ENCODE measurements at places on chromosomes 1 and 21.

DNA sequence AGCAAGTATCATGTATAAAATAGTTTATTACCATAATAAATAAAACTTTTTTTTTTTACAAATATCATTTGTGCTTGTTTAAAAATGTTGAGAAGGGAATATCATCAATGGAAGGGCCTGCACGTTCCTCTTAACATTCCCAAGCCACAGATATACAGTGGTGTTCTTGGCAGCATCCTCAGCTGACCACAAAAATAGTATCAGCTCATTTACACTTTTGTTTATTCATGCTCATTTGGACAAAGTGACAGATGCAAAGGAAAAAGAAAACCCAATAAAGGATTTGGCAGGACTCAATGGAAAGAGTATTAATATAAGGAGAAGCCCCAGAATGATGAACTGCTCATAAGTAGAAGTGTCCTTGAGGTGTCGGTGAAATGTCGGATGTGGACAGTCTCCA is 349.6 kb downstream of the HHAT start:
- DNase-seq = no peak

GRCh38 chr1:37692834-37693175 is 489 bp downstream of the CDCA8 start:
- no peak for DNase-seq

DNA sequence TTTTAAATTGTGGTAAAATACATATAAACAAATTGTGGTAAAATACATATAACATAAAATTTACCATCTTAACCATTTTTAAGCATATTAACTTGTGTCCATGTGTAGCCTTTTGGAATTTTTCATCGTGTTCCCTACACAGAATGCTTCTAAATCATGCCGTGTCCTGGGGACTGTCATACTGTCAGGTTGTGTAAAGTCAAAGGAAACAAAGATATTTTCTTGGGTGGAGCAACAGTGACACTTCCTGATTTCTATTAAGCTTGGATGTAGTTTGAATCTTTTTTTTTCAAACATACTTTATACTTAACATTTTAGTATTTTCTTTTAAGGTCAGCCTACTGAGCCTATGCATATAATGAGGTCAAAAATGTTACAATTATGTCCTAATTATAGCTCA is 32.3 kb downstream of the DOP1B start:
- no peak for DNase-seq

- DNase-seq = no peak
These were observed 23.8 kb downstream of the PTPRF start for GRCh38 chr1:43554444-43554992.

- DNase-seq = no peak
These were observed 142.9 kb upstream of the COL6A1 start for GRCh38 chr21:45838634-45839033.

GRCh38 chr1:24321697-24322469 is 2.7 kb downstream of the GRHL3 start:
- DNase-seq = no peak

GRCh38 chr1:234699795-234700665 is 90.1 kb upstream of the IRF2BP2 start:
- DNase-seq = no peak

DNA sequence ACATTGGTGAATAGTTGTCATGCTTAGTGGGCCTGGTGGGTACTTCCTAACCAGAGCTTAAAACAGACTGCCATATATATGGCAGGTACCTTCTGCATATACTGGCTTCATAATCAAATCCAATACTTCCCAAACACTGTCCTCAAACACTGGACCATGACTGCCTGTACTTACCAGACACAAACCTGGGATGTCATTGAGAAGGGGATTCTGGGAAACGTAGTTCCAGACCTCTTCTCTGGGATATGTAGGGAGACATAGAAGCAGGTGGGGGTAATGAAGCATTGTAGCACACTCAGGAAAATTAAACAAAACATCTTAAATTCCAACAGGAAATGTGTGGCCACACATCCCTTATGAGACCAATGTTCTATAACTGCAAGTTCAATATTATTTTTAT is 76.5 kb upstream of the ADAMTS5 start:
- no peak for DNase-seq

DNA sequence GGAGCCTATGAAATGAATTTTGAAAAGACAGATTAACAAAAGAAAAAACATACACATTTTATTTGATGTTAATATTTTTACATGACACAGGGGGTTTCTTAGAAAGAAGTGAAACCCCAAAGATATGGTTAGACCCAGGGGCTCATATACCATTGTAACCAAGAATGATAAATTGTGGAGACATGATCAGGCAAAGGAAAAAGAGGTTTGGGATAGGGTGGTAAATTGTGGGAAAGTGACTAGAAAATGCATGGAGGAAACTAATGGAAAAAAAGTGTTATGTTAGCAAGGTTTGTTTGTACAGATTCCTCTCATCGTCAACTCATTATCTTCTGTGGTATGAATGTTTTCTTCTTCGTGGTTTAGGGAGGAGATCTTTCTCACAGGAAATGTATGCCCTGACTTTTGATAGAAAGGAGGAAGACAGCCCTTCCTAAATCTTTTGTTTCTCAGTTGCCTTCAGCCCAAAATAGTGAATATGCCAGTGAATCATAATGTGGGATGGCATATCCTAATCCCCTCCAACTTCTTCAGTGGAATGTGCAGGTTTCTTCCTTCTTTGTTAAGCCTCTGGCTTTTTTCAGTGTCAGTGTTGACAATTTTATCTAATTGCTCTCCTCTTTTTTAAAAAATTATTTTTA is 140.4 kb upstream of the UBE2U start:
- no peak for DNase-seq

- DNase-seq = no peak
These were observed 44.0 kb downstream of the PTAFR start for GRCh38 chr1:28132171-28133167.

DNA sequence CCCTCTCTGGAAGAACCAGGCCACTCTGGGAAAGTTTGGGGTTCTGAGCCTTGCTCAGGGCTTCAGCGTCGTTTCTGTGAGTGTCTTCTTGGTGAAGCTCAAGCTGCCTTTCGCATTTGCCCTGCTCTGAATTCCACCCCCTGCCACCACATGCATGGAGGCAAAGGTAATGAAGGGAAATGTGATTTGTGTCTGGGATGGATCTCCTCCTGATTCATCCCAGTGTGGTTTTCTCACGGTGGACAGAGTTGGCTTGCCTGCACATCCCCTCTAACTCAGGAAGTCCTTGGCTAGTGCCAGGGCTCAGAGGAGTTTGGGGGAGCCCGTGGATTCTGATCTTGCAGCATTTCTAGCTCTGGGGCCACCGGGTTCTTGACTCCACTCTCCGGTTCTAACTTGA is 173.6 kb upstream of the RAB4A start:
- no peak for DNase-seq

GRCh38 chr21:42455196-42455595 is 40.8 kb downstream of the RSPH1 start:
- DNase-seq = no peak

DNA sequence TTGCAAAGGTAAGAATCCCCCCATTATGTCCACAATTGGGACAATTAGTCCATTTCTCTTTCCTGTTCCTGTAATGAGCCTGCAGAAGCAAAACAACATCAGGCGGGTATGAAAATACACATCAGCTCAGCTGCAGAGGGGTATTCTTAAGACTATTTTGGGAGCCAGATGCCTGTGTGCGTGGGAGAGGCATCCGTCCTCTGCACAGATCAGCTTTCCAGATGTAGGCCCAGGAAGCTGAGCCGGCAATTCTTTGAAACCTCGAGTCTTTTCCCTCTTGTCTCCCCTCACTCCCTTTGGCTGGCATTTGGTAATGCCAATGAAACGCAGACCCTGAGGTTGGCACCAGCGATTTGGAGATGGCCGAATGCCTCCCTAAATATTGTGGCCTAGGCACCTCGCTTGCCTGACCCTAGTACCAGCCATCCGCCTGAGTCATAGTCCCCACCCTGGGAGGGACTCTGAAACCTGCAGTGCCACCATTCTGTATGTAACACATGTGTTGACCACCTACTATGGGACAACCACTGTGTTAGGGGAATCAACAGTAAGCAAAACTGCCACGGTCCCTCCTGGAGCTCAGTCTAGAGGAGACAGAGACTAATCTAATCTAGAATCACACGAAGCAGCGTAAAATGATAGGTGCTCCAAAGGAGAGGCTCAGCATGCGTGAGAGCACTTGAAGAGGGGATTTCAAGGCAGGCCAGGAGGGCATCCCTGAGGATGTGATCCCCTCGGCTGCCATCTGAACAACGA is 603.0 kb downstream of the MATN1 start:
- DNase-seq = no peak

GRCh38 chr21:33015096-33015495 is 10.6 kb upstream of the OLIG2 start:
- DNase-seq = no peak

GRCh38 chr21:46254208-46254975 is 25.8 kb upstream of the LSS start:
- no peak for DNase-seq

- no peak for DNase-seq
These were observed 54.6 kb downstream of the S100B start for GRCh38 chr21:46550116-46550941.

Measured in SIG-M5 (cell line).